Fibroblast of skin of scalp (primary cell): ENCODE measurements at places on chromosomes 13 and 19.

GRCh38 chr19:17370026-17370587 lies 7.0 kb downstream of the PLVAP start:
- peak; percentile 27 for DNase-seq

GRCh38 chr19:29893606-29894284 lies 48.3 kb upstream of the URI1 start:
- DNase-seq, result no peak

DNA sequence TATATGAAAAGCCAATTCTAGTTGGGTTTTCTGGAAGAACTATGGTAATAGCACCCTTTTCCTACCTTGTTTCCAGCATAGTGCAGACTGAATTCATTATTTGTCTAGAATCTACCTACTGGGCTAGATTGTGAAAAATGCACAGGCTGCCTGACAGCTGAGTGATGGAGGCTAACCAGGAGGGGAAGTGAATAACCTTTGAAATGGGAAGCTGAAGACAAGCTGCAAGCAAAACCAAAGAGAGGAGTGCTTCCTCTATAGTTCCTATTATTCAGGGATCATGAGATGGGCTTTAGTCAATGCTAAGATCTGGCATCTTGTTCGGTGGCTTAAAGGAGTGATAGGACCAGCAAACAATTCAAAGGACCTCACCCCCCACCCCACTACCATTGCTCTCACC lies 26.9 kb downstream of the MZT1 start:
- DNase-seq, result no peak

GRCh38 chr19:8221161-8221560 lies 12.0 kb downstream of the CERS4 start:
- DNase-seq, result no peak

DNA sequence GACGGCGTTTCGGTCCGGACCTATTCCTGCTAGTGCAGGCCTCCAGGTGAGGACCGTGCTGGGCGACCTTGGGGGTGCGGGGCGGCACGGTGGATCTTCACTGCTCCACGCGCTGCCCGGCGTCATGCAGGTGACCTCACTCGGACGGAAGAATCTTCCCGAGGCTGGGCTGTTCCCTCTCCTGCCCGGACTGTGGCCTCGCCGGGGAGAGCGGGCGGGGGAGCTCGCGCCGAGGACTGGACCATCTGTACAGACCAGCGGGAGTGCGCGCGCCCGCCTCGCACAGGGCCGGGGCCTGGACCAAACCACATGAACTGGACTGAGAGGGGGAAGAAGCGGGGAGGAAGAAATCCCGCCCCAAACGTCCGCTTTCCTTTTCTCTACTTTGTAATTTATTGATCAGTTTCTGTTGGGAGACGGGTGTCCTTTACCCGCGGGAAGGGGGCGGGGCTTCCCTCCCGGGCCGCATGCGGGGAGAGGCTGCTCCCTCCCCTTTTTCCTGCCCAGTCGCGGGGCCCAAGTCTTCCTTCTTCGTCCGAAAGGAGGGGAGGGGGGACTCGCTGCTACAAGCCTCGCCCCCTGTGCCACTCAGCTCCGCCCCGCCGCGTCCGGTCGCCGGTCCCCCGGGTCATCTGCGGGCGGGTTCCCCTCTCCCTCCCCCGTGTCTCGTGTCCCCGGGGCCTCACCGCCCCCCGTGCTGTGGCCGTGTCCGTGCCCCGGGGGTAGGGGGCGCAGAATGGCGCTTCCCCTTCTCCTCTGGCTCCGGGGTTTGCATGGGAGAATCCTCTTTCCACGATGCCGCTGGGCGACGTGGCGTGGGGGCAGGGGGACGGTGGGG lies 4.9 kb downstream of the HRC start:
- DNase-seq, result peak; percentile 87

GRCh38 chr19:46932346-46932745 lies 71.5 kb downstream of the ARHGAP35 start:
- peak; percentile 82 for DNase-seq
